Type B pancreatic cell (in vitro differentiated cells): ENCODE measurements at places on chromosomes 1 and 21.
A peak's percentile ranks its signal among the peaks of the same experiment; 100 is the strongest.

- DNase-seq: no peak
- no peak overlapping the region for H3K4me3 ChIP-seq
- H3K27ac ChIP-seq: no peak overlapping the region
- H3K27me3 ChIP-seq: peaks cover 2% of the 10 kb centered on the region
- H3K36me3 ChIP-seq: no peaks in the 10 kb centered on the region
- peaks cover 4% of the 10 kb centered on the region for H3K4me1 ChIP-seq
Measured at GRCh38 chr21:30349572-30349971, 1.2 kb upstream of the KRTAP23-1 start.

DNA sequence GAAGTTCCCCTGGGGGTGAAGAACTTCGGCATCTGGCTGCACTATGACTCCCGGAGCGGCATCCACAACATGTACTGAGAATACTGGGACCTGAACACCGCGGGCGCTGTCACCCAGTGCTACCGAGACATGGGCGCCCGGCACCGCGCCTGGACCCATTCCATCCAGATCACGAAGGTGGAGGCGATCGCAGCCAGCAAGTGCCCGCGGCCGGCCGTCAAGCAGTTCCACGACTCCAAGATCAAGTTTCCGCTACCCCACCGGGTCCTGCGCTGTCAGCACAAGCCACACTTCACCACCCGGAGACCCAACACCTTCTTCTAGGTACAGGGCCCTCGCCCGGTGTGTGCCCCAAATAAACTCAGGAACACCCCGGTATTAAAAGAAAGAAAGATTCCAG lies 22.0 kb upstream of the SLC9A1 start:
- no peaks in the 10 kb centered on the region for H3K4me1 ChIP-seq
- no peak for DNase-seq
- H3K27ac ChIP-seq: no peak overlapping the region
- H3K4me3 ChIP-seq: no peak overlapping the region
- no peaks in the 10 kb centered on the region for H3K36me3 ChIP-seq

DNA sequence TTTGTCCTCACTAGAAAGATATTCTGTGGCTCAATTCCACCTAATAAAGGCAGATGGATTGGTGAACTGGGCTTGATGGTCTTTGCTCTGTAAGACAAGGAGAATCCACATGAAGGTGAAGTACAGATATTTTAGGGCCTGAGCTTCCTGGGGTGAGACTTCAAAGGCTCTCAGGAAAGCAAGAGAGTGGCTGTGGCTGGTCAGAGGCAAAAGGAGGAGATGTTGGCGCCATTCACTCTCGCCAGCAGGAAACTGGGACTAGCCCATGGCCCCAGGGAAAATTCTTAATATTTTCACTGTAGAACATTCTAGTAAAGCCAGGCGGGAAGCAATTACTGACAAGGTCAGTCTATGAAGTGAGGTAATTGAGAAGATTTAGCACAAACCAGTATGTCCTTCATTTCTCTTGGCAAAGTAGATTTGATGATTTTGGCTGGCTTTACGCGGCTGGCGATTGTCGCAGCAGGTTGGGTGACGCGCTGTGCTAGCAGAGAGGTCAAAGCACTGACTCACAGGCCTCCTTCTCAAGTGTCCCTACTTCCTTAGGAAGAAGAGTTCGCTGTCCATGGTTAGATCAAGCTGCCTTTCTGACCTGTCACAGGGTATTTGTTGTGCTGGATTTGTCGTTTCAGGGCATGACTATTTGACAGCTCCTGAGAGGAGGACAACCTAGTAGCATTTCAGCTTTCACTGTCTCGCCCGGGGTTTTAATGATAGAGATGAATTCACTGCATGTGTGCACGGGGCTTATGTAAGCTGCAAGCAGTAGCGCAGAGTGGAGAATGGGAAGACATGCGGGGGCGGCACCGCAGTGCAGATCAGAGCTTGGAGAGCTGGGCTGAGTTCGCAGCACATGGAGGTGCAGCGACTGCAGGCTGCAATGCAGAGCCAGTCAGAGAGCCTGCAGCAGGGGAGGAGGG lies 32.7 kb downstream of the XCL1 start:
- DNase-seq: no peak
- no peak overlapping the region for H3K27ac ChIP-seq
- no peaks in the 10 kb centered on the region for H3K27me3 ChIP-seq
- H3K4me3 ChIP-seq: peak overlapping the region; percentile 20

DNA sequence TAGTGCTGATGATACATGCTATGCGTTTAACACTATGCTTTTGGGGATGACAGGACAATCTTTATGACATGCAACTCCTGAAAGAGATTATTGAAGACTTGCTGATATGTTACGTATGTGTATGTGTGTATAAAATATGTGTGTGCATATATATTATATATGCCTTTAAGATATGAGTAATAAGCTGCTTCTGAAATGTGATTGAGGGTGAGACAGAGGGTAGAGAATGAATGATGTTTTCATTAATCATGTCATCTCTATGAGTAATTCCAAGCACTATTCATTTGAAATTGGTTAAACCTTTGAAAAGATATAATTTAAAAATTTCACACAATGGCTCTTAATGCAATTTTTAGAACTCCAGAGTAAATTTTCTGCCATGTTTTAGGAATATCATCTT lies 5.8 kb downstream of the BCL9 start:
- H3K4me3 ChIP-seq: no peak overlapping the region
- H3K36me3 ChIP-seq: peaks cover 14% of the 10 kb centered on the region
- no peaks in the 10 kb centered on the region for H3K27me3 ChIP-seq
- peaks cover 34% of the 10 kb centered on the region for H3K4me1 ChIP-seq

DNA sequence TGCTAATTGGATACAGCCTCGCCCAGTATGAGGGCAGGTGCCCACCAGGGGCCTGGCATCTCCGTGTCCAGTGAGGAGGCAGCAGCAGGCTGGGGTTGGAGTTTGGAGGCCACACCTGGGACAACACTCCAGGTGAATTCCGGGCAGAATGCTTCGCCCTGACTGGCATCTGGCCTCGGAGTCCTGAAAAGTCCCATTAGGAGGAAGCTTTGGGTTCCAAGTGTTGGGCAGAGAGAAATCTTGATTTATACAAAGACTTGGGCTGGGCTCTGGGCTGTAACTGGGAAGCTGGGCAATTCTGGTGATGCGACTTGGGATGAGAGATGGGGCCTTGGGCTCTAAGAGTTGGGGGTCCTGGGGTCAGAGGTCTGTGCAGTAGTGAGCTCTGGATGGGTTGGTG lies 48.1 kb upstream of the CSF3R start:
- no peaks in the 10 kb centered on the region for H3K36me3 ChIP-seq
- no peak overlapping the region for H3K27ac ChIP-seq
- H3K4me3 ChIP-seq: no peak overlapping the region
- peaks cover 27% of the 10 kb centered on the region for H3K27me3 ChIP-seq
- no peaks in the 10 kb centered on the region for H3K4me1 ChIP-seq
- no peak for DNase-seq

DNA sequence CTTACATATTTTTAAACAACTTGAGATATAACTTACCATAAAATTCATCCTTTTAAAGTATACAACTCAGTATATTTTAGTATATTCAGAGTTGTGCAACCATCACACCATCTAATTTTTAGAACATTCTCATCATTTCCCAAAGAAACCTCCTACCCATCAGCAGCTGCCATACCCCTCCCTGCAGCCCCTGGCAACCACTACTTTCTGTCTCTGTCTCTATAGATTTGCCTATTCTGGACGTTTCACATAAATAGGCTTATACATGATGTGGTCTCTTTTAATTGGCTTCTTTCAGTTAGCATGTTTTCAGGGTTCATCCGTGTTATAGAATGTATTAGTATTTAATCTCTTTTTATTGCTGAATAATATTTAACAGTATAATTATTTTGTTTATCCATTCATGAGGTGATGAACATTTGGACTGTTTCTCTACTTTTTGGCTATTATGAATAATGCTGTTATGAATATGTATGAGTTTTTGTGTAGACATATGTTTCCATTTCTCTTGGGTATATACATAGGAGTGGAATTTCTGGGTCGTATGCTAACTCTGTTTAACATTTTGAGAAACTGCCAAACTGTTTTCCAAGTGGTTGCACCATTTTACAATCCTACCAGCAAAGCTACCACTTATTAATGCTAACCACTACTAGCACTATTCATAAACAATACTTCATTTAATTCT lies 29.5 kb downstream of the WDR26 start:
- H3K4me3 ChIP-seq: no peak overlapping the region
- H3K27ac ChIP-seq: no peak overlapping the region
- peaks cover 29% of the 10 kb centered on the region for H3K36me3 ChIP-seq
- no peak for DNase-seq

GRCh38 chr1:42259059-42259738 lies 75.8 kb downstream of the FOXJ3 start:
- peaks cover 10% of the 10 kb centered on the region for H3K4me1 ChIP-seq
- DNase-seq: no peak
- peak overlapping the region; percentile 10 for H3K4me3 ChIP-seq
- H3K27me3 ChIP-seq: no peaks in the 10 kb centered on the region

GRCh38 chr1:74681449-74681848 lies 7.9 kb upstream of the ERICH3 start:
- no peaks in the 10 kb centered on the region for H3K4me1 ChIP-seq
- H3K4me3 ChIP-seq: no peak overlapping the region
- no peak for DNase-seq
- H3K27me3 ChIP-seq: peaks cover 6% of the 10 kb centered on the region

DNA sequence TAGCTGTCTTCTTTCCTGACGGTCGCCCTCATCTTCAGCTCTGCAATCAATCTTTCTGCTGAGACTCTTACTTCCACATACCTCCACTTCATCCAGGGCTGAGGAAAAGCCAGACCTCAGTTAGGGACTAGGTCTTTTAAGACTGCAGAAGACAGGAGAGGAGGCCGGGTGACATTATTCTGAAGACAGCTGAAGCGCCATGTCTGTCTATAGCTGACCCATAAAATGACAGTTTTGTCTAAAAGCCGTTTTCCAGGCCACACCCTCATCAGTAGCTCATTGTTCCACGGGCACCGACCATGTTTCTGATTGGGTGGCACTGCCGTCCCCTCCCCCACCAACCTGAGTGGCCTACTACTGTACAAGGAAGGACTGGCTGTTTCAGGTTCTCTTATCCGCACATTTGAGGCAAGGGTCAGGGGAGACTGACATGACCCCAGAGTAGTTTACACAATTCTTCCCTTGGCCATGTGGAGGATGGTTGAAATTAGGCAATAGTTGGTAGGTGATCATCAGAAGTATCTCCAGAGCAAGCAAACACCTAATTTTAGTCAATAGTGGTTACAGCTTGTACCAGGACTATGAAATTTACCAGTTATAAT lies at the start of gene ADCY10:
Gene ADCY10, minus strand, starts transcription at position 240 of the 602 bp plus-strand sequence. CDS start 8,994 bp downstream, outside the sequence.
- DNase-seq: no peak
- no peaks in the 10 kb centered on the region for H3K4me1 ChIP-seq
- no peak within 1 kb of the TSS for H3K4me3 ChIP-seq
- H3K27me3 ChIP-seq: no peaks in the 10 kb centered on the region
- H3K27ac ChIP-seq: no peak within 1 kb of the TSS

DNA sequence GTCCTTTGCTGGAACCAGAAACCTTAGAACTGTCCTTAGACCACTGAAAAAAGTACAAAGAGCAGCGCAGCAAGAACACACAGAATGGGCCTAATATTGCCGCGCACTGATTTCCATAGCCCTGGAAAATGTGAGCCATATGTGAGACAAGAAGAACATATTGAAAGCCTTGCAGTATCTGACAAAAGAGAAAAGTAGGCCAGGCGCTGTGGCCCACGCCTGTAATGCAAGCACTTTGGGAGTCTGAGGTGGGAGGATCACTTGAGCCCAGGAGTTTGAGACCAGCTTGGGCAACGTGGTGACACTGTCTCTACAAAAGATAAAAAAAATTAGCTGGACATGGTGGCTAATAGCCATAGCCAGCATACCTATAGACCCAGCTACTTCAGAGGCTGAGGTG lies 300.7 kb downstream of the RYR2 start:
- H3K4me1 ChIP-seq: no peaks in the 10 kb centered on the region
- no peaks in the 10 kb centered on the region for H3K36me3 ChIP-seq
- DNase-seq: no peak
- H3K27ac ChIP-seq: no peak overlapping the region

- H3K27me3 ChIP-seq: no peaks in the 10 kb centered on the region
- H3K4me1 ChIP-seq: peaks cover 33% of the 10 kb centered on the region
- H3K4me3 ChIP-seq: no peak overlapping the region
- no peak overlapping the region for H3K27ac ChIP-seq
Measured at GRCh38 chr1:155014709-155015508, 12.3 kb downstream of the ZBTB7B start.

- H3K27me3 ChIP-seq: no peaks in the 10 kb centered on the region
- no peak overlapping the region for H3K27ac ChIP-seq
- no peaks in the 10 kb centered on the region for H3K4me1 ChIP-seq
Measured at GRCh38 chr1:215132156-215132555, 49.6 kb downstream of the KCNK2 start.
